ENCODE measurements at places on chromosomes 2 and 18.

- DNase-seq, result no peak
Measured at GRCh38 chr2:219668316-219668715, 40.9 kb downstream of the SLC4A3 start.

DNA sequence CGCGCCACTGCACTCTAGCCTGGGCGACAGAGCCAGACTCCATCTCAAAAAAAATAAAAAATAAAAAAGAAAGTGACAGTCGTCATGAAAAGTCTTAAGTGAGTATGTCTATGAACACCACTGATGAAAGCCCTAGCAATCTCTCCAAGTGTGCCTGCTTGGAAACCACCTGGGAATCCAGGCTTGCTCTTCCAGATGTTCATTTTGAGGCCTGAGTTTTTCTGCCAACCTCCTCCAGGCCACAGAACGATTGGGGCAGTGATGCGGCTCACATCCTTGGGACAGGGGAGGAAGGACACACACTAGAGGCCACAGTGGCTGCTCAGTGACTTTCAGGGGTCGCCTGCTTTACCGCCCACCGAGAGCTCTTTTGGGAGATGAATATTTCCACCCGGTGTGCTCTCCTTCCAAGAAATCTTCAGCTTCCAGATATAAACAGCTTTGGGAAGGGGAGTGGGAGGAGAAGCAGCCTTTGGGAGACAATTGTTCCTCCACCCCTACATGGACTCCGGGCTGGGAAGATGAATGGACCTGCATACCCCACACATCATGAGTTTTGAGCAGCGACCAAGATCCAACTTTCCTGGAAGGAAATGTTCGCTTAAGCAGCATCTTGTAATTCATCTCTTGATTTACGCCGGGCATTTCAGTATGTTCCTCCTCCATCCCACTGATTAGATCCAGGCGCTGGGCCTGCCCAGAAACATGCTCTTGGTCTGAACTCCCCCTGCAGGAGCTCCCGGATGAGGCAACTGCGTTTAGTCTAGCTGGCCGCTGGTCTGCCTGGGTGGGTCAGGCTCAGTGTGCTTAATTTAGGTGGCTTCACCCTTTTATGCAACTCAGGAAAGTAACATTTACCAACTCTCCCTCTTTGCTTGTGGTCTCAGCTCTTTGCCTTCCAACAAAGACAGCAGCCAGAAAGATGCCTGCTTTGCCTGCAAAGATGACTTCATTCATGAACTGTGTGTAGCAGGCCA lies 6.2 kb upstream of the ARMC9 start:
- no peak for DNase-seq

GRCh38 chr2:15790326-15790725 lies 150.0 kb upstream of the MYCN start:
- no peak for DNase-seq

DNA sequence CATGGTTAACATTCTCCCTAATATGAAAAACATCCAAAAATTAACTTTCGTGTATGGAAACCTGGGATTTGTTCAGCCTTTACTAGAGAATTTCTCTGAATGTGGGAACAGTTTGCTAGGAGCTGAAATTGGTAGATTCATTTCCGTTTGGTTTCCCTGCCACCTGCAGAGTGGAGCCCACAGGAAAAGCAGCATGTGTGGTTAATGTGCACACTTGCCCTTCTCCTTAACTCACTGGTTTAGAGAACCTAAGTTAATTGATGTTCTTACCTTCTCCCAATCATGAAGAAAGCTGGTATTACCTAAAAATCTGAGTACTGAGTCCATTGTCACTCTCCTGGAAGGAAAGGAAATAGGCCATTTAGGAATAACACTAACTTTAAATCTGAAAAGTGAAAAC lies 37.6 kb upstream of the ASXL3 start:
- no peak for DNase-seq

DNA sequence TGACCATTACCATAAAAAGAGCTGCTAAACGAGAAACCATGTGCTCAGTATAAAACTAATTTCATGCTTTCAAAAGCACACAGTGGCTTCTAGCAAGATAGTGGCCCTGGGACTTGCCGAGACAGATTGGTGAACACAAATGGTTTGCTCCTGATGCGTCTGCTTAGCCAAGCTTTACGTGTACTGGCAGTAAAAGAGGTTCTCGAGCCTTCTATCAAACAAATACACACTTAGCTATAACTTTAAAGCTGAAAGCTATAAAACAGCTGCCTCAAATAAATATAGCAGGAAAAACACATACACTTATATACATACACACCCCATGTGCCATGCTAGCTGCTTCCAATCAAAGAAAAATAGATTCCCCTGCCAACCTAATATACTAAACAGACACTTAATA lies 117.0 kb downstream of the ZNF385B start:
- DNase-seq, result no peak
